A549 (cell line): ENCODE measurements at places on chromosomes 2 and 18. TPM values are rescaled to one million over a fixed set of nuclear protein-coding genes. Genes with fewer than 3 reads are reported as not detected.
A peak's percentile ranks its signal among the peaks of the same experiment; 100 is the strongest.

The PASK gene
- polyA plus RNA-seq: 11.7 to 12.4 TPM (median 12.2 TPM) in 3 replicates

The RGPD4 gene
- 0.01 to 0.03 TPM (median 0.01 TPM) in 3 replicates for polyA plus RNA-seq

GRCh38 chr2:172968061-172968469 lies 107.6 kb upstream of the MAP3K20 start:
- no peak for DNase-seq

DNA sequence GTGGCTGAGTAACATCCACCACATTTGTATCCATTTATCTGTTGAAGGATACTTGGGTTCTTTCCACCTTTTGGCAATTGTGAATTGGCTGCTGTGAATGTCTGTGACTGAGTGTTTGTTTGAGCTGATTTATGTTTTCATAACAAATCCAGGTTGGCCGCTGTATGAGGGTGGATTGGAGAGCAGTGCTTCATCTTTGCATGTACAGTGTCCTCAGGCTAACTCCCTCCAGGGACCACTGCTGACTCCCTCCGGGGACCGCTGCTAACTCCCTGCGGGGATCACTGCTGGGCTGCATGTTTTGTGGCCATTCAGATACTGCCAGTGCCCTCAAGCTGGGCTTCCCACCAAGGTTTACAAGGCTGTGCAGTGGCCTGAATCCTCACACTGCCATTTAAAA lies 10.2 kb downstream of the BOK start:
- no peak for DNase-seq

- DNase-seq: no peak
Measured at GRCh38 chr2:8260213-8260612, 421.6 kb upstream of the ID2 start.

GRCh38 chr2:134718817-134719814 lies at the start of gene TMEM163:
Gene TMEM163 (minus strand): TSS chr2:134719000.
- no peak for DNase-seq

- DNase-seq: no peak
Measured at GRCh38 chr2:197613509-197613987, 61.8 kb downstream of the RFTN2 start.

- DNase-seq: no peak
Measured at GRCh38 chr2:33354981-33355380, 121.5 kb upstream of the RASGRP3 start.

GRCh38 chr18:5295231-5295920 lies at the start of gene ZBTB14:
Gene ZBTB14 (minus strand): TSS chr18:5295726. CDS start chr18:5293246, 2,480 bp downstream.
- DNase-seq: peak; percentile 18

DNA sequence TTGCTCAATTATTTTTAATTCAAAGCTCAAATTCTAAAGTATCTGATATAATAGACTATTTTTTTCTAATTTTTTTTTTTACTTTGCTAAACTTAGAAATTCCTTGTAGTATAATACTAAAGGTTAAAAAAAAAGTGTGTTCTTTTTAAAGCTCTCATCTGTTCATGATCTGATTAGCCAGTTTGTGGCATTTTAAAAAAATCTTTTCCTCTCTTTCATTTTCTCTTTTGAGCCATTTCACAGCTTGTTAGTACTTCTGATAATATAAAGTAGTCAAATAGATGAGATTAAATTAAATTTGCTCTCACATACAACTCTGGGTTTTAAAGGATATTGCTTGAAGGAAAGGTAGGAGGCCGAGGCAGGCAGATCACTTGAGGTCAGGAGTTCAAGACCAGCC lies 40.7 kb upstream of the NEMP2 start:
- no peak for DNase-seq

DNA sequence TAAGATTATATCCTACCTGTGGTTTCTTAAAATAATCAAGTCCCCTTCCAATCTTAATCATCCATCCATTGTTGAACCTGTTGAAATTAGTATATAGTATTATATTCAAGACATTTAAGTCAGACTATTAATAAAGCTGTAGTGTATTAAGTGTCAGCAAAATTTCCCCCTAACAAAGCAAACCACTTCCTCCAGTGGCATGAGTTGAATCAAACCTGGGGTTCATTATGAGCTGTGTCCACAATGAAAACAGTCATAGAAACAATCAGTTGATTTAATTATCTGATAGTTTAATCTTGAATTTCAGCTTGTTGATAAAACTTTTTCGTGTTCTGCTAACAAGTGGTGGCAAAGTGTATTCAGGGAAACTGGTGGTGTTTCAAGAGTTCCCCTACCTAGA lies 11.3 kb downstream of the MITD1 start:
- no peak for DNase-seq

GRCh38 chr18:50967714-50968661 lies at the start of gene ELAC1:
Gene ELAC1 (plus strand): TSS chr18:50968040. CDS start chr18:50974405, 6,365 bp downstream.
- peak; percentile 50 for DNase-seq
